Renal cortical epithelial cell (primary cell): ENCODE measurements at places on chromosomes 7 and 10. TPM values are rescaled to one million over a fixed set of nuclear protein-coding genes. Genes with fewer than 3 reads are reported as not detected.
A peak's percentile ranks its signal among the peaks of the same experiment; 100 is the strongest.

- peak; percentile 44 for DNase-seq
These were observed 36.6 kb downstream of the TCF7L2 start for GRCh38 chr10:112986544-112987190.

IGFBP1 gene
- total RNA-seq: 0.15 and 0.17 TPM in 2 replicates

DNA sequence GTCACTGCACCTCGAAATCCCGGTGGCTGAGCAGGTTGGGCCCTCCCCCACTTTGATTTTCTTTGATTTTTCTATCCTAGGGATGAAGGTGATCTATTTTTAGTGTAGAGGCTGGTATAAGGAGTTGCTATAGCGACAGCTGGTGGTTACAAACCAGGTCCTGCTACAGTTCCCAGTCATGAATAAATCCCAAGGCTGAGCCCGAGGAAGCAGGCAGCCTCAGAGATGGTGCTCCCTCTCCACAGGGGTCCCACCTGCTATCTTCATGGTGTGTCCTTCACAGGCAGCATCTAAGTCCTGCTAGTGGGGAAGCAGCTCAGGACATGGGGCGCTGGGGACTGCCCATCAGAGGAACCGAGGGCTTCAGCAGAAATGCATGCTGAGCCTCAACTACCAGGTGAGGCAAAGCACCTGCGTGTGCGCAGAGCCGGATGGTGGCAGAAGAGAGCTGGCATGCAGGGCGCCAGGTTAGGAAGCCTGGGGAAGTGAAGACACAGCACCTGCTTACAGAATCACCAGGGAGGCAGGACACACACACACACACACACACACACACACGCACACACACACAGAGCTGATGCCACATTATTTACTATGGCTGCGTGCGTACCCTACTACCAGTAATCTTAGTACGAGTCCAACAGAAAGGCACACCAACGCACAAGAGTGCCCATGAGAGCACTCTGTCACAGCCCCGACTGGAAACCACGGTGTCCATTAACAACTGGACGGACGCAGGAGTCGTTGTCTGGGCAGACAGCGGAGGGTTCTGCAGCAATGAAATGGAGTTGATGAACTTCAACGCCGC is 150.9 kb downstream of the PRKAG2 start:
- DNase-seq: peak; percentile 49

- DNase-seq: no peak
These were observed 7.3 kb downstream of the PPIF start for GRCh38 chr10:79354615-79355014.

OR6B1 gene
- not detected in 2 replicates for total RNA-seq

GRCh38 chr7:41938371-41938770 is 235.5 kb upstream of the INHBA start:
- no peak for DNase-seq

DNA sequence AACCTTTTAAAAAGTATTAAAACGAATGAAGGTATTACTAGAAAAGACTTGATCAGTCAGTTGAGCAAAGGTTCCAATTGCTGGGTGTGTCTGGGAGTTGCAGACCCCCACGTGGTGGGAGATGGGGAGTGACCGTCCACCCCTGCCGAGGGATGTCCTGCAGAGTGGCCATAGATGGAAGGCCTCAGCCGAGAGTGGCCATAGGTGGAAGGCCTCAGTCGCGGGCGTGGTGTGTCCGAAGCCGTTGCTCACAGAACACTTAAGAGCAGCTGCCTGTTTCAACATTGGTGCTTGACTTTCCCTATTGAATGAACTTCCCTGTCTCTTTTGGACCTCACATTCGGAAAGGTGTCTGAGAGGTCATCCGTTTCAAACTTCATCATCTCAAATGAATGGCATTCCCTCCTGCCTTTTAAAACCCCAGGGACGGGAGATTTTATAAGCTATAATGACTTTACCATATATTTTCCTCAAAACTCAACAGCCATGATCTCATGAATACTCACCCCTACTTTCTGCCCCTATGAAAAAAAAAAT is 69.4 kb downstream of the CAMK1D start:
- DNase-seq: no peak

ZNF503 gene
- total RNA-seq: 5.2 and 21.7 TPM in 2 replicates

NUTM2E gene
- total RNA-seq: not detected in 2 replicates

GRK5 gene
- total RNA-seq: 1.1 and 3.0 TPM in 2 replicates

- no peak for DNase-seq
These were observed 23.0 kb upstream of the WASL start for GRCh38 chr7:123771846-123772245.

CYP3A7 gene
- total RNA-seq: not detected in 2 replicates

DNA sequence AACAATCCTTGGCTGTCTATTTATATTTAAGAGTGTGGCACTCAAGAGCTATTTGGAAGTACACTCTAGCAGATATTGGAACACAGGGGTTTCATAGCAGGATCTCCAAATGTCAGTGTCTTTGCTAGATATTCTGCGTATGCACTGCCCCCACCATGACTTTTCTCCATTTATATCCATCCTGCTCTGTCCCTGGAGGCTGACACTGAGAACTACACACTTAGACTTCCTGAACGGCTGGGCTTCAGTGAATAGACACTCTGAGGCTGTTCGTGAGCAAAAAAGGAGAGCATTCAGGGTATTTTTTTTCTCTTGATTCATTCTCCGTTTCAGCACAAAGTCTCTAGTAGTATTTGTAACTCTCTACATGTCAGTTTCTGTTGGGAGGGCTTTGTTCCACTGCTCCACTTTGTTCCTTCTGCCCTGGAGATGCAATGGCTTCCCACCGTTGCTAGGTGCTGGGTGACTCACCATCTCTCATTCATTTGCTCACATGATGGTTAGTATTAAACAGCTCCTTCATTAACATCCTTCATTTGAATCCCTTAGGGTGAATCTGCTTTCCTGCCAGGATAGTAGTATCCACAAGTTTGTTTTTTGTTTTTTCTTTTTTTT is 155.9 kb upstream of the SLC13A1 start:
- DNase-seq: peak; percentile 60

DNA sequence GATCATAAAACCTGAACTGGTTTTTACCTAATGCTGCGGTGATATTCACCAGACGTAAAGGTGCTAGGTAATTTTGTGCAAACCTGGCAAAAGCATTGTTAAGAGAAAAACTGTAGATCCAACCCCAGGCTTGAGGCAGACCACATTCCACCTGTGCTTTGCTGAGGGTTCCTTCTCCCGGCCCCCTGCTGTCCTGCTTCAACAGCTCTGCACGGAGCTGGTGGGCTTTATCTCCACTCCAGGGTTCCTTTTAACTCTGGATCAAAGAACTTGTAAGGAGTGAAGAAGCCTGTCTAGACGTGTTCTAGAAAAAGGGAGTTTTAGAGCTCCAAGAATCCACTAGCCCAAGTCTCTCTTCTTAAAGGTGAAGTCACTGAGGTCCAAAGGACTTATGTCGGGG is 87.5 kb upstream of the NMT2 start:
- no peak for DNase-seq

DOCK1 gene
- 68.1 and 108 TPM in 2 replicates for total RNA-seq

DNA sequence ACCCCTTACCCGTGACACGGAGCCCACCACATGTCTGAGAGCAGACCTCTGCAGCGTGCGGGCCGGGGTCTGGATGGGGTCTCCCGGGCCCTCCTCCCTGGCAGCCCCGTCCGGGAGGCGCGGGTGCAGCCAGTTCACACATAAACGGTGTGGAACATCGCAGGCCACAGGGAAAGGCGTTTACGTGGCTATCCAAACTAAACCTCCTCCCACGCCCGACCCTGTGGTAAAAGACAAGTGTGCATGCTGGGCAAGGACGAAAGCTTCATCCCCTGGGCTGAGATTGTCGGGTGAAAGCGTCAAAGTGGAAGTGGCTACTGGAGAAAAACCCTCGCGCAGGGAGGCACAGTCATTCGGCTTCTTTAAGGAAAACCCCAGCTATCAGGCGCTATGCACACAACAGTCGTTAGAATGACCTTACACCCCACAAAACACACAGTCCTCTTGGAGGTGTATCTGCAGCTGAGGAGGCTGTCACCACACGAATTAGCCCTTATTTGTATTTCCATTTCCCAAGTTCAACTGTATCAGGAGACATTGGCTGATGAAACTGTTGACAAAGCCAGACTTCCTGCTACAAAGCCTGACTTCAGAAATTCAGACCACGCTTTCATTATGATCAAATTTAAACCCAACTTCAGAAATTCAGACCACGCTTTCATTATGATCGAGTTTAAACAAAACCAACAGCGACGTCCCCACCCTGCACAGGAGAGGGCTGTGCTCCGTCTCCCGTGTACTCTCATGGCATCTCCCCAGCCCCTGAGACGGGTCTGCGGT is 15.3 kb downstream of the GPER1 start:
- DNase-seq: no peak

GRCh38 chr10:44977287-44978212 is 1.1 kb downstream of the DEPP1 start:
- DNase-seq: no peak

DNA sequence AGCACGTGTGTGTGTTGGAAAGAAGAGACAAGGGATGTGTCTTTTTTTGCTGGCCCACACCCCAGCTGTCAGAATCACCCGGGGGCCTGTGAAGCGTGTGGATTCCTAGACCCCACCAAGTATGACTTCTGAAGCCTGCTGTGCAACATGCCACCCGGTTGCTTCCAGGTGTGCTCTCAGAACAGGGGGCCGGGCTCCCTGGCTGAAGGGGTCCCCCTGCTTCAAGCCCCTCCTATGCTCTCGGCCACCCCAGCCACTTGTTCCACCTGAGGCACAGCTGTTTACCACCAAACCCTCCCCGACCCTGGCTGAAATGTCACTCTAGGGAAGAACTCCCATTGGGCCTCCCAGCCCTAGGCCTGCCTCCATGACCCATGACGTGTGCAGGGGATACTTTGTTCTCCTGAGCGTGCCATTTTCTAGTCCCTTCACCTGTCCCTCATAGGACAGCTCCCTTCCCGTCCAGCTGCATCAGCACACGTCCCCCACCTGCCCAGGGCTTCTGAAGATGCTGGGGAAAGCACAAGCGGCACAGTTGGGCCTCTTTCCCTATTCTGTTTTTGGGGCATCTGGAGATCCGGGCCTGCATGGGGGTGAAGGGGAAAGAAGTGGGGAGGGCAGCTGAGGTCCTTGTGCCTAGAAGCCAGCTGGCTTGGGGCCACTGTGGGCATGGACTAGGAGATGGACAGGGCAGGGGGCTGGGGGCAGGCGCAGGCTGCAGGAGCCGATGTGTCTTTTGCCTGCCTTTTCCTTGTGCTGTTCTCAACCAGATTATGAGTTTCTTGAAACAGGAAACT is 33.3 kb downstream of the CRHR2 start:
- no peak for DNase-seq

CLCN1 gene
- not detected in 2 replicates for total RNA-seq

DNA sequence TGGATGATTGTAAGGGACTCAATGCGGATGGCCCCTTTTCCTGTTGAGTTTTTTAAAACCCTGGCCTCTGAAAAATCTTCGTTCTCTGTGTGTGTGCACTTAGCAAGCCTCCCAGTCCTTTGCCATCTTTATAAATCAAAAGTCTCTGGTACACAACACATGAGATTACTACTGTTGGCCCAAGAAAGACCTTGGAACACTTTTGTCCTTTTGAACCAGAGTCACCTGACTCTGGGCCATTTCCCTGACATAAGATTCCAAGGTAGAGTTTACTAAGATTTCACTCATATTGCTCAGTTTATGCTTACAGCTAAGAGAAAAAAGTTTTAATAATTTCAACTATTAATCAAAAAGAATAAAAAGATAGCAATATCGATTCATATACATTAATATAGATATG is 64.7 kb upstream of the IFRD1 start:
- DNase-seq: no peak

DNA sequence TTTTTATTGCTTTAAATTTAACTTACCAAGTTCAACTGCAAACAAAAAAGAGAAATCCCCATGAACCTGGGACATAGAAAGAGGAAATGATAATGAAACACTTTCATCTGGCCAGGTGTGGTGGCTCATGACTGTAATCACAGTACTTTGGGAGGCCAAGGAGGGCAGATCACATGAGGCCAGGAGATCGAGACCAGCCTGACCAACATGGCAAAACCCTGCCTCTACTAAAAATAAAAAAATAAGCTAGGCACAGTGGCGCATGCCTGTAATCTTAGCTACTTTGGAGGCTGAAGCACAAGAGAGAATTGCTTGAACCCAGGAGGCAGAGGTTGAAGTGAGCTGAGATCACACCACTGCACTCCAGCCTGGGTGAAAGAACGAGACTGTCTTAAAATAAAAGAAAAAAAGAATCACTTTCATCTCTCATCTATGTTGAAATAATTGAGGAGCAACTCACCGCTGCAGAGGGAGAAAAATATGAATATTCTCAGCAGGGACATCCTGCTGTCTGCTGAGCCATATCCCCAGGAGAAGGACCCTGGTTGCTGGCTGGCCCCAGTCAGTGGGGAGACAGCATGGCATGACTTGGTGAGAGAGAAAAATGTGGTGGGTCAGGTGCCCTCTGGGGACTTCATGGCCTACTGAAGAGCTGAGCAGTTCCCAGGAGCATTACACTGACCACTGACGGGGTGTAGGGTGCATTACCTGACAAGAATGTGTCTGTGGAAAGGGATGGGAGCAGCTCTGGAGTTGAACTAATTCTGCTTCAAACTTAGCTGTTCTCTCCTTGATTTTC is 22.8 kb upstream of the TARP start:
- no peak for DNase-seq

- DNase-seq: no peak
These were observed 203.4 kb downstream of the PHTF2 start for GRCh38 chr7:78002021-78002420.

- no peak for DNase-seq
These were observed 11.1 kb downstream of the C10orf62 start for GRCh38 chr10:97600616-97601015.

GRCh38 chr7:75657866-75658265 is 80.9 kb downstream of the HIP1 start:
- DNase-seq: no peak

GRCh38 chr10:129792141-129792540 is 171.9 kb downstream of the EBF3 start:
- DNase-seq: no peak

- DNase-seq: peak; percentile 47
These were observed 29.1 kb upstream of the CALD1 start for GRCh38 chr7:134750083-134751062.

- DNase-seq: peak; percentile 10
These were observed 2.6 kb downstream of the PRPF18 start for GRCh38 chr10:13589316-13589715.

GRCh38 chr10:114771749-114772148 is 49.8 kb upstream of the FHIP2A start:
- DNase-seq: no peak

- DNase-seq: no peak
These were observed 10.0 kb upstream of the CDK14 start for GRCh38 chr7:90586091-90586490.

DNA sequence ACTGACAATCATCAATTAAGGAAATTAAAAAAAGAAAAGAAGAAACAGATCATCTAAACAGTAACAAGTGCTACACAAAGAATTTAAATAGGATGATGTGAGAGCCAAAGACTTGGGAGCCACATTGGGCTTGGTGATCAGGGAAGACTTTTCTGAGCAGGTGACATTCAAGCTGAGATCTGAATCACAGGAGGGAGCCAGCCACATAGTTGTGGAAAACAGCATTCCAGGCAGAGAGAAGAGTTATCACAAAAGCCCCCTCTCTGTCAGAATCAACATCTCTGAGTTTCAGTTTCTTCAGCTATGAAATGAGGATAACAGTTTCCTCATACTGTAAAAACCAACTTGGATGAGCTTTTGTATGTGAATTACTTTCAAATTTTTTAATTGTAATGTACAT is 169.2 kb upstream of the PLXNA4 start:
- no peak for DNase-seq
